ENCODE measurements at places on chromosomes 7 and 10. TPM values are rescaled to one million over a fixed set of nuclear protein-coding genes. Genes with fewer than 3 reads are reported as not detected.

Gene EPHB6
- 12.3 TPM for total RNA-seq

Gene CHAT
- total RNA-seq: 3.3 TPM

GRCh38 chr7:114468844-114469243 is 54.2 kb downstream of the FOXP2 start:
- DNase-seq: no peak

Gene NPTX2
- total RNA-seq: 15.9 TPM

GRCh38 chr10:94546049-94546900 is 687 bp downstream of the HELLS start:
- DNase-seq: no peak

- DNase-seq: no peak
Observed at GRCh38 chr7:37928878-37929277, 8.4 kb downstream of the EPDR1 start.

GRCh38 chr10:114655671-114656070 is 2.4 kb downstream of the ABLIM1 start:
- no peak for DNase-seq

Gene AKR1C4
- not detected for total RNA-seq

Gene CYP2W1
- not detected for total RNA-seq

GRCh38 chr10:73506491-73506890 is 10.7 kb upstream of the PPP3CB start:
- DNase-seq: no peak

Gene EXOSC1
- total RNA-seq: 41.8 TPM

DNA sequence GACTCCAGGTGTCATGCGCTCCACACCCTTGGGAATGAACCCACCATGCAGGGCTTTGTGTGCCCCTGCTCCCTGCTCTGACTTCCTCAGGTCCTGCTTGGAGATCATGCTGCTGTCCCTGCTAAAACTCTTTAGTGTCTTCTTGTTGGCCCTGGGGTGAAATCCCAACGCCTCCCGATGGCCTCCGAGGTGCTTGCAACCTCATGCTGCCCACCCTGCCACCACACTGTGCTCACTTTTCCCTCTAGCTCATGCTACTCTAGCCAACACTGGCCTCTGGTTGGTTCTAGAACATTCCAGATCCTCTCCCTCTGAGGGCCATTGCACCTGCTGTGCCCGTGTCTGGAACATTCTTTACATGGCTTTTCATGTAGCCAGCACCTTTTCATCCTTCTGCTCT is 227.7 kb downstream of the ADAM12 start:
- DNase-seq: no peak

DNA sequence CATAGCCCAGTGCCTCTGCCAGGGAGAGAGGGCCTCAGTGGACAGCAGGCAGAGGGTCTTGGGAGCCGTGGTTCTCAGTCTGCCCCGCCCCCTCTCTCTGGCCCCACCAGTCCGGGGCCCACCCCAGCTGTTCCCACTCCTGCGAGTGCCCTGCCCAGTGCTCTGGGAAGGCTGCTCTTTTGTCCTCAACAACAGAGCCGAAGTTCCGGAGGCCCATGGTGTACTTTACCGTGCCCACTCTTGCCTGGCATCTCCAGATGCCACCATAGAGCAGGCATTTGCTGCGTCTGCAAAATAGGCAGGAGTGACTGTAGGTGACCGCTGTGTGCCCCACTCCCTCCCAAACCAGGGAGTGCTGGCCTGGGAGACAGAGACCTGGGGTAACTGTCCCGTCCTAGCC is 29.3 kb upstream of the PCBD1 start:
- no peak for DNase-seq

Gene HOXA2
- 41.6 TPM for total RNA-seq

DNA sequence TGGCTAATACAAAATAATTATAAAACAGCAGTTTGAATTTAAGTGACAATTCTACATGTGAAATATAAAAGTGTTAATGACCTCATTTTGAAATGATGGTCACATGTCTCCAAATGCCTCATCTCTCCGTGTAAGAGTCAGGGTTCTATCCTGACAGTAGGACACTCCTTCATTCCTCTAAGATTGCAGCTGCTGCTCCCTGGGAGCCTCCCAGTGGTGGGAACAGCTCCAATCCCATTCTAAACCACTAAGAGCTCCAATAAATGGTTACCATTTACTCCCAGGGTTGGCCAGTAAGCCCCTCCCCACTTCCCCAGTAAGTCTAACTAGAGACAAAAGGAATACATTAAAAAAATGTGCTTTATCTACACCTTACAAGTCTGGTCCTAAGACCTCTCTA is 344.6 kb upstream of the AOAH start:
- DNase-seq: no peak

DNA sequence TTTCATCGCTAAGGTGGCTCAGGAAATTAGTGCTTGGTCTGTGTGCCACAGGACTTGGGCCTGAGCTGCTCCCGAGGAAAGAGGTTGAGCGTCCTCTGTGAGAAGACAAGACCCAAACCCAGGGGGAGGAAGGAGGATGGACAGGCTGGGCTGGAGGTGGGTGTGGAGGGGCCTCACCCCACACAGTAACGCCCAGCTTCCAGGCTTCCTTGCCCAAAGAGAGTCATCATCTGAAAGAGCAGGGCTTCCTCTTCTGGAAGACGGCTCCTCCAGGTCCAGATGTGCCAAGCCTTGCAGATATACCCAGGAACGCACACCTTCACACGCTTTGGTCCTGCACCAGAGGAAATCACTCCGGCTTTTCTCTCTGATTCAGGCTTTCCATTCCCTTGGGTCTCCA is 127.8 kb upstream of the MGMT start:
- no peak for DNase-seq

Gene TAS2R41
- not detected for total RNA-seq

DNA sequence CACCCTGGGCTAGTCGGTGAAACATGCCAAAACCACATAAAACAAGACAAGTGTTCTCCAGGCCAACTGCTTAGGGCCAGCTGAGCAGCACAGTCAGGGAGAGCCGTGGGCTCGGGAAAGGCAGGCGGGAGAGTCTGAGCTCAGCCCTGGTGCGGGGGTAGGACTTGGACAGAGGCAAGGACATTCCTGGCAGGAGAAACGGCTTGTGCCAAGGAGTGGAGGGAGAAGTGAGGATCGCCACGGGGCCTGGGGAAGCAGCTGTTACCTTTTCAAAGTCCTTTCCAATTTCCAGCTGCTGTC is 4.2 kb downstream of the ELN start:
- DNase-seq: no peak

Gene AZGP1
- total RNA-seq: 0.52 TPM

Data from neural crest cell (in vitro differentiated cells).